ENCODE measurements at places on chromosomes 12 and 14. TPM values are rescaled to one million over a fixed set of nuclear protein-coding genes. Genes with fewer than 3 reads are reported as not detected.

- no peak for DNase-seq
Observed at GRCh38 chr12:78376257-78376656, 488.3 kb upstream of the SYT1 start.

DNA sequence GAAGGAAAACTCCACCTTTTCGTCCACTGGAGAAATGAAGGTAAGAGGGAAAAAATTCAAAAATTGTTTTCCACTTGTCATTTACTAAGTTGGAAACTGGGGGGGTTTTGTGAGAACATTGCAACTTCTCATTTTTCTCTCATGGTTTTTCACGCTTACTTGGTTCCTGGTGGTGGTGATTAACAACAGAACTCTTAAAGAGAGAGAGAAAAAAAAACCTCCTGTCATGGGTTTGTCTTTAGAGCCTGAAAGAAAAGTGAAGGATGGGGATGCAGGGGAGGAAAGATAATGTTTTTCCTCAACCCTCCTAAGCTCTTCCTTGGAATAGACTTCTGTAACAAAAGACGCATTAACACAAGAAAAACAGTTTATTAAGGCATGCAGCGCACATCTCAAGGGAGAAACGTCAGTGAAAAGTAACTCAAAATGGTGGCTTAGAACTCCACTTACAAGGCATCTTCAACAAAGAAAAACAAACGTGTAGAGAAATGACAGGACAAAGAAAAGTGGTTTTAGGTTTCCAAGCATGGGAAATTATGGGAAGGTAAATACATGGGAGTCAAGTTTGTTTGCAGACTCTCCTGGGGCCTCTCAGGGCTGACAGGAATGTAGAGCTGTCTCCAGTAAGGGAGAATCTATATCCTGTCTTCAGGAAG is 81.9 kb upstream of the ATF7IP start:
- no peak for DNase-seq

GRCh38 chr14:81170829-81171195 is 49.9 kb downstream of the GTF2A1 start:
- DNase-seq, result no peak

DNA sequence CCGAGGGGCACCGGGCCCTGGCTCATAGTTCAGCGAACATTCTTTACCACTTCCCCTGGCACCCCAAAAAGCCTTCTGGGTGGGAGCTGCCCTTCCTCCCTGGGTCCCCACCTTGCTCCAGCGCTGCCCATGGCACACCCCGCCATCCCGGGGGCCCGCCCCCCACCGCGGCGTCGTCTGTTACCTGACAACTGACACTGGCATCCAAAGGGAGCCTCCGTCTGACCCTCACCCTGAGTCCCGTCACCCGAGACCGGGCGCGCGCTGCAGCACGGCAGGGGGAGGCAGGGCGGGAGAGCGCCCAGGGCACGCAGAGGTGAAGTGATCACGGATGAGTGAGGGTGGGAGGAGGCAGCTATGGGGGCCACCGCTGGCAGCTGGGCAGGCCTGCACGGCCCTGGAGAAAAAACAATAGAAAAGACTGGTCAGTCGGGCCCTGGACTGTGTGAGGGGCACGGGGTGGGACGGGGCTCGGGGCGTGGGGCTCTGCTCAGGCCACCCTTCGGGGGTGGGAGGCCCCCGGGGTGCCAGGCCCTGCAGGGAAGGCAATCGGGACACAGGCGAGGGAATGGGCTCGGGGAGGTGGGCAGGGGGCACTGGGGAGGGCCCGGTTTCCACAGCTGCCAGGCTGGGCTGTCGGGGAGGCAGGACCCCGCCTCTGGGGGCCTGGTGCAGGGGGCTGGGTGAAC is 40.7 kb downstream of the BCL11B start:
- DNase-seq, result no peak

- DNase-seq, result no peak
Observed at GRCh38 chr14:87079416-87079815, 913.6 kb downstream of the GALC start.

GRCh38 chr12:34403706-34404376 is 381.5 kb downstream of the ALG10 start:
- peak; percentile 9 for DNase-seq

GRCh38 chr14:93269341-93270068 is 62.4 kb downstream of the UBR7 start:
- no peak for DNase-seq

GRCh38 chr12:50325890-50326391 is 42.6 kb upstream of the LIMA1 start:
- peak; percentile 56 for DNase-seq

- no peak for DNase-seq
Observed at GRCh38 chr14:37056473-37056872, 115.9 kb downstream of the SLC25A21 start.

DNA sequence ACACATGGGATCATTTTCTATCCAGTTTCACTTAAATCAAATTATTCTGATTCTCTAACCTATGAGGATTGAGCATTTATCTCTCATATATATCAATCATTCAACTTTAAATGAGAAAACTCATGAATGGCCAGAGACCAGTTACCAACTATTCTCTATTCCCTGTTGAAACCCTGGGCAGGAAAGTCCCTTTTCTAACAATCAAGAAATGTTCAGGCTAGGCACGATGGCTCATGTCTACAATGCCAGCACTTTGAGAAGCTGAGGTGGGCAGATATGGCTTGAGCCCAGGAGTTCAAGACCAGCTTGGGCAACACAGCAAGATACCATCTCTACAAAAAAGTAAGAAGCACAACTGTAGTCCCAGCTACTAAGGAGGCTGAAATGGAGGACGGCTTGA is 18.0 kb downstream of the FMNL3 start:
- no peak for DNase-seq

DNA sequence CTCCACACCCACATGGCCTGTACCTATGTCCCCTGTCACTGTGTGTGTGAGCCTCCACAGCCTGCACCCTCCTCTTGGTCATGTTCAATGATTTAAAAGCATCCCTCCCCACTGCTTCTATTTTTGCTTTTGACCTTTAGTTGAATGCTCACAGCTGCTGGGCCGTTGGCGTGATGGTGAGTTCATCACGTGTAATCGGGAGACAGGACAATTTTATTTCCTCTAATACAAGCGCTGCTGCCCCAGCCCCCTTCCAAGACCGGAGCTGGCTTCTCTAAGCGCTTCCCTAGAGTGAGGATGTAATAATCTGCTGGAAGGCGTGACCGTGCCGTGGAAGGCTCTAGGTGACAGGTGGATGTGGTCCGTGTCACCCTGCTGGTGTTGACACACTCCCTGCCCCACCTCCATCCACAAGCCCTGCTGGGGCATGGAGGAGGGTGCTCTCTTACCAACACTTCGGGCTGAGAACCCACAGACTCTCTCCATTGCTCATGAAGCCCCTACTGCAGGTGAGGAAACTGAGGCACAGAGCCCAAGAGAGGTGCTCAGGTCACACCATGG is 25.4 kb downstream of the CCDC85C start:
- DNase-seq, result no peak

DNA sequence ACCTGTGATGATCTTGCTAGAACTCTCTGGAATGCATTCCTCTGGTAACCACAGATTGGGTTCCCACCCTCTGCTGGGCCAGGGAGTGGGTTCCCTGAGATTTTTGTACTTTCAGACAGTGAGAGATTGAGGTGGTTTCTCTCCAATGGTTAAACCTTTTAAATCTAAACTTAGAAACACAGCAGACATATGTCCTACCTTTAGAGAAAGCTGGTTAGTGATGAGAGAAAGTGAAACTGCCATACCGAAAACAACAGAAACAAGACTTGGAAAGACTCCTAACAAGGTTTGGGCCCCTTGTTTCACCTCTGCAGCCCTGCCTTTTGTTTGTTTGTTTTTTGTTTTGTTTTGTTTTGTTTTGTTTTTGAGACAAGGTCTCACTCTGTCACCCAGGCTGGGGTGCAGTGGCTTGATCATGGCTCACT is 9.7 kb upstream of the SGPP1 start:
- no peak for DNase-seq

DNA sequence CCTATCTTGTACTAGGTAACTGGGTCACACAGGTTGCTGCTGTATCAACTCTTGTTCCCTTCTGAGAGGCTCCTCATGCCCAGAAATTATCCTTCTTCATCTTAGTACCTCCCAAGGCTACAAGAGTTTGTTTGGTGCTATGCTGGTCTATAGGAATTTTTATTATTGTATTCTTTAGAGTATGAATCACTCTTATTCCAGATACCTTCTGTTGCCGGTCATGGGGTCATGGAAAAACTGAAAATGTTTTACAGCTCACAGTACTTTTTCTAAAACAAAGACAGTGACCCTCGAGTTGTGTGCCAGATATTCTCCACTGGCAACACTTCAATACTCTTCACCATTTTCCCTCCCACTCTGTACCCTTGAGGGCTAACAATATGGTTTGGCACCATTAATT is 1598.0 kb upstream of the TMEM132C start:
- DNase-seq, result no peak

GRCh38 chr14:57963071-57963470 is 97.2 kb upstream of the SLC35F4 start:
- DNase-seq, result no peak

GRCh38 chr14:28584951-28585350 is 181.6 kb upstream of the FOXG1 start:
- DNase-seq, result no peak

GRCh38 chr12:54384591-54385041 is at the start of gene ZNF385A:
ZNF385A (minus strand) TSS chr12:54384733; CDS start chr12:54384514, 219 bp downstream.
- no peak for DNase-seq

DNA sequence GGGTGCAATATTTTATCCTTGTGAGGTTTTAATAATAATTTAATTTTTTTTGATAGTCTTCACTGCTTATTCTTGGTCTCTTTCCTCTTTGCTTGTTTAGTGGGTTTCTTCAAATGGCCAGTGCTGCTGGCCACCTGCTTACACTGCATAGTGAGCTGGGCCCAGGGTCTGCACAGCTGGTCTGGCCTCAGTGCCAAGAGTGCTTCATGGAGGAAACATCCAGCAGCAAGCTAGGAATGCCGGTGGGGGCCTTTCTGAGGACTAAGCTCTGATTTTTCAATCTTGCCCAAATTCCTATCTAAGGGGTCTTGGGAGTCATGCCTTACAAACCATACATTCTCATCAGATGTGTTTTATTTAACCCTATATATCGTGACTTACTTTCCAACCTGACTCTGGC is 13.3 kb upstream of the BDKRB2 start:
- no peak for DNase-seq

DNA sequence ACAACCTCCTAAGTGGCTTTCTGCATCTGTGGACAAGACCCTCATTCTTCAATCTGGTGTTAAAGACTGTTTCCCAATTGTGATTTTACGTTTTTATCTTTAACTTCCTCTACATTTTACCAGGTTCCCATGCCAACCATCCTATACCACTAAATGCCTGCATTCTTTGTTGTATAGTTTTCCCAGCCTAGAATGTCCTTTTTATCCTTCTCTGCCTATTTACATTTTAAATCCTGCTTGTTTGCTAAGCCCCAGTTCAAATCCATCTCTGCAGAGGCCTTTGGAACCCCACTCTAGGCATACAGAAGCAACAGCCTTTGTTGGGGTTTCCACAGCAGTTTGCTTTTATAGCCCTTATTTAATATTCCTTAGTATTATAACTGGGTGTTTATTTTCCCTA is 325.1 kb upstream of the DDHD1 start:
- no peak for DNase-seq

GLT8D2 gene
- total RNA-seq, result 1.6 TPM

BEGAIN gene
- total RNA-seq, result 0.74 TPM

NUP107 gene
- 31.3 TPM for total RNA-seq

HHIPL1 gene
- 0.44 TPM for total RNA-seq

TAS2R9 gene
- total RNA-seq, result not detected

POLR3B gene
- 10.4 TPM for total RNA-seq

TAS2R31 gene
- 2.0 TPM for total RNA-seq

PRH2 gene
- total RNA-seq, result not detected

CCDC198 gene
- total RNA-seq, result not detected

AMN gene
- 239 TPM for total RNA-seq

SPIC gene
- not detected for total RNA-seq

NKX2-1 gene
- not detected for total RNA-seq

SPRYD3 gene
- total RNA-seq, result 32.5 TPM

AHNAK2 gene
- 5.1 TPM for total RNA-seq

KRT3 gene
- not detected for total RNA-seq

NEMP1 gene
- 21.1 TPM for total RNA-seq
